Activated CD8-positive, alpha-beta memory T cell treated with anti-CD3 and anti-CD28 coated beads, Interleukin-2, amount 50 U/mL, for 4 hours (primary cell): ENCODE measurements at places on chromosomes 5 and 9.
A peak's percentile ranks its signal among the peaks of the same experiment; 100 is the strongest.

- no peak for DNase-seq
These were observed 125.9 kb upstream of the ADAMTSL1 start for GRCh38 chr9:18348083-18348475.

DNA sequence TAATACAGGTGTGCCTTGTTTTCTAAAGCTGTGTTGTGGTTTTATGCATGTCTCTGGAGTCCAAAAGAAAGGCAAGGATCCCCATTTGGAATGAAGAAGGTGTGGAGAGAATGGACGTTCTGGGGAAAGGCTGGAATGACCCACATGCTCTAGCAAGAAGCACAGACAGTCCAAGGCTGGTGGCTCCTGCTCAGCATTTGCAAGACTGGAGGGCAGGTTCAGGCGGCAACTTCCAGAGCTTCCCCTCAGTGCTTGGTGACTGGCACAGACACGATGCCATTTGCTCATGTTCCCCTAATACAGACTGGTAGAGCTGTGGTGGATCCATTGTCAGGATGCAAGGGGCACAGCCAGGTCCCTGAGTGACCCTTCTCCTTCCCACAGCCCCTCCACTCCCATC lies 8.2 kb downstream of the SLC22A4 start:
- DNase-seq = no peak

DNA sequence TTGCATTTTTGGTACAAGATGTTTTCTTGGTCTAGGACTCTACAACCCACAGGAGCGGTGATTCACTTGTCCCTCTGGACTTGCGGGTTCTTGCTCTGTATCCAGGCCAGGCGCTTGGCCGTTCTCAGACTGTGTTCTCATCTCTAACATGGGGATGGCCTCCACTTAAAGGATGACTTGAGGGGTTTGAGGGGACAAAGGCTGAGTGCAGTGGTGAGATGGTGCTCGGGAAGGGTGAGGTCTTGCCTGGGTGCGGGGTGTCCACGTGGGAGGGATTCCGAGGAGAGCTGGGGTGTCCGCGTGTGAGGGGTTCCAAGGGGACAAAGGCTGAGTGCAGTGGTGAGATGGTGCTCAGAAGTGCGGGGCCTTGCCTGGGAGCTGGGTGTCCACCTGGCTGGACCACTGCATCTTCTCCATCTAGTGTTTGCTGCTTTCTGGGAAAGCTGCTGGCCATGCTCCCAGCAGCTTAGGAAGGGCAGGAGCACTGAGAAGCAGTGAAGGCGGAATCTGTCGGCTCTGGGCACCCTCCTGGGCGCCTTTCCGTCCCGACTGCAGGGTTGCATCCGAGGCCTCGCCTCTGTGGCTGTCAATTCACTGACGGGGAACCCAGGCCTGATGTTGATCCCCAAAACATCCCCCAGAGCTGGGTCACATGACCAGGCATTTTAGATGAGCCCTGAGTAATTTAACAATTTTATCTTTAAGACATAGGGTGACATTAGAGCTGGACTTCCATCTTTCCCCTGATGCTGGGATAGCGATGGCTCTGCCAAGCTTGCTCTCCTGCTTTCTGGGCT lies 280.5 kb upstream of the IRX4 start:
- DNase-seq = no peak

DNA sequence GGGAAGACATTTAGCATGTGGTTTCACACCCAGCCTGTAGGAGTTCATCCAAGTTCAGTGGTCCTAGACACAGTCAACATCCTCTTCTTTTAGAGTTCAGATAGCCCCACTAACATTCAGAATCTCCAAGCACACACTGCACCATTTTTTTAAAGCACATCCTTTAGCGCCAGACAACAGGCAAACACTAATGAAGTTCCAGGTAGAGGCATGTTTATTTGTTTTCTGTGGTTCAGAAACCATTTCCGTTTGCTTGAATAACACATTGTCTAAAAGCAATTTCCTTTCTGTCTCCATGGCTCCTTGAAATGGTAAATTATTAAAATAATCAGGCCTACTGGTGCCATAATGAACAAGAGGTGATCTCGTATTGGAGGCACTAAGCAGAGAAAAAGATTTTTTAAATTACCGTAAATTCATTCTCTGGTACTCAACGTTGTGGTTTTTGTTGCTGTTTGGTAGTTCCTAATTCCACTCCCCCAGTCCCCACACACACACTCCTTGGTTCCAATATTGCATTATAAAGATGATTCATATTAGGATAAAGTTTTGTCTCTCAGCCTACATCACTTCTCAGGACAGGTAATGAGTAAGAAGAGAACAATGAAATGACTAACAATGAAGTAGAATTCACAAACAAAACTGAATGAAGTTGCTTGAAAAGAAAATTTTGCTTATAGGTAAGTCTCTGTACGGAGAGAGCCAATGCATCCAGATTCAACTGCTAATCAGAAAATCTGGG lies 153.1 kb downstream of the PCSK1 start:
- DNase-seq = no peak

- DNase-seq = no peak
These were observed 188.7 kb downstream of the EBF1 start for GRCh38 chr5:158910782-158911692.

DNA sequence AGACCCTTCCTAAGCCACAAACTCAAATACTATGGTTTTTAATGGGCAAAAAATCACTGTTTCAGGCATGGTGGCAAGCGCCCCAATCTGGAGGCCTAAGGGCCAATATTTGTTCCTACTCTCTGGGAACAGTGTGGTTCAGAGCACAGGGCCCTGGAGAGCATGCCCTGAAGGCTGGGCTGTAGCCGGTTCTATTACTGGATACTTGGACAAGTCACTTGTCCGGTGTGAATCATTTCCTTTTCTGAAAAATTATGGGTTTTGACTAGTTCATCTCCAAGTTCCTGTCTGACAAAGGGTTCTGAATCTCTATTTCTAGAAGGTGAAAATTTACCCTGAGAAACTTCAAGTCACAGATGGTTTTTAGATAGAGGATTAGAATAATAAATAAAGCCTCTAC lies 75.0 kb downstream of the OTULIN start:
- no peak for DNase-seq

DNA sequence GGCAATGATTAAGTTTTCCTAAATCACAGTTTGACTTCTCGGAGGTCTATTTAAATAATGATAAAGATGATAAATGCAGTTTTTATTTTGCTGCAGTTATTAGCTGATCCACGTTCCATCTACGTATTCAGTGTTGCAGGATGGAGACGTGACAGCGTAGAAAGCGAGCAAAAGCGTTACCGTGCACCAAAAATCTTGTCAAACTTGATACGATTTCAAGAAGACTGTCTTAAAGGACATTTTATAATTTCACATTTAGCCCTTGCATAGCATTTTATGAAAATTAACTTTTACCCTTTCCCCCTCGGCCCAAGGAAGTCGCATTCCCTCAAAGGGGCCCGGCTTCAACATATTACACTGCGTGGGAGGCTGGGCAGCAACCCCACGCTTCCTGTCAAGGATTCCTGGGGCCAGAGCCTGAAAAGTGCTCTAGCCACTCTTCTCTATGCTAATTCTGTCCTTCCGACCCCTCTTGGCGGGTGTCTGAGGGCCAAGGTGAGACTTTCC lies 7.1 kb upstream of the PURA start:
- DNase-seq = no peak

DNA sequence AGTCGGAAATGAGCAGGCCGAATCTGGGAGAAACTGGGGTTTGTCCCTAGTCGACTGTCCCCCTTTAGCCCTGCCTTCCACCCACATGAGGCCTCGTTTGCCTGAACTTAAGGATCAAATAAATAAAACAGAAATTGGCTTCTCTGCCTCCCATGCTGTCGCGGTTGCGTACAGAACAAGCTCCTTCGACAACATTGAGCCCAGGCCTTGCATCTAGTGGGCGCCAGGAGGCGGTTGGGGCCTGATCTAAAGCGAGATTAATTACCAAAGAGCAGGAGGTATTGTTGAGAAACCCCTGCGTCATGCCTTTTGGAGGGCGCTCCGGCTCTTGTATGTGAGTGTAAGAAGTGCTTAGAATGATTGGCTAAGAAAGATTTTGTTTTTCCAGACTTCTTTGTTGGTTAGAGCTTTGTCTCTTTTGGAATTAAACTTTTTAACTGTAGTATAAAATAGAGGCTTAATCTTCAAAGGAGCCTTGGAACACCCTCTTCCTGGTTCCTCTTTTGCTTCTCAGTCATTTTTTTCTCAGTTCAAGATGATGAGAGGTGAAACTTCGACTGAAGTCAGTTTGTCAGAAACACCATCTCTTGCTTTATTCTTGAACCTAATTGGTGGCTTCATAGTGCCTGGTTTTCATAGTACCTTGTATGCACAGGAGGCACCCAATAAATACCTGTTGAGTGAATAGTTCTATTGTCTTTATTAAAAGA lies 828 bp downstream of the ATP6V0E1 start:
- peak; percentile 74 for DNase-seq

DNA sequence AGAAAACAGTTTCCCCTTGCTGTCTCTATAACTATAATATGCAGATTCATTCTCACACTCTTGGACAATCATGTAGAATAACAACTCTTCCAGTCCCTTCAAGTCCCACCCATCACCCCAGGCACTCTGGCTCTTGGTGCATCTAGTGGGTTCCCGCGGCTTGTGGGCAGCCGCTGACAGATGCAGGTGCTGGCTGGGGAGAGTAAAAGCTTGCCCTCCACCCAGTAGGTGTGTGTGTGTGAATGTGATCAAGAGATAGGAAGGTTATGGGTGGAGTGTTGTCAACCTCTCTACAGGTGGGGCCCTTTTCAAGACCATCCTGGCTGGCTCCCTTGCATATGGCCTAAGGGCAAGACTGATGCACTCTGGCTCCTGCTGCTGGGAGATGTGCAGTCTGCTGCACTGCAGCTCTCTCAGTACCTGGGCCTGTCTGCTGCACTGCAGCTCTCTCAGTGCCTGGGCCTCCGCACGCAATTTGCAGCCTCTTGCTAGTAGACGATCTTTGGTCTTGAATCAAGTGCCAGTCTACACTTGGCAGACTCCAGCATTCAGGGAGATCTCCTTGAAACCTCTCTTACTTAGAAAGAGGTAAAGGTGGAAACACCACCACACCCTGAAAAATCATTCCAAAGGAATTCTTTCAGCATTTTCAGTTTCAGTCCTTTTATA lies 189.7 kb upstream of the GDNF start:
- DNase-seq = no peak

DNA sequence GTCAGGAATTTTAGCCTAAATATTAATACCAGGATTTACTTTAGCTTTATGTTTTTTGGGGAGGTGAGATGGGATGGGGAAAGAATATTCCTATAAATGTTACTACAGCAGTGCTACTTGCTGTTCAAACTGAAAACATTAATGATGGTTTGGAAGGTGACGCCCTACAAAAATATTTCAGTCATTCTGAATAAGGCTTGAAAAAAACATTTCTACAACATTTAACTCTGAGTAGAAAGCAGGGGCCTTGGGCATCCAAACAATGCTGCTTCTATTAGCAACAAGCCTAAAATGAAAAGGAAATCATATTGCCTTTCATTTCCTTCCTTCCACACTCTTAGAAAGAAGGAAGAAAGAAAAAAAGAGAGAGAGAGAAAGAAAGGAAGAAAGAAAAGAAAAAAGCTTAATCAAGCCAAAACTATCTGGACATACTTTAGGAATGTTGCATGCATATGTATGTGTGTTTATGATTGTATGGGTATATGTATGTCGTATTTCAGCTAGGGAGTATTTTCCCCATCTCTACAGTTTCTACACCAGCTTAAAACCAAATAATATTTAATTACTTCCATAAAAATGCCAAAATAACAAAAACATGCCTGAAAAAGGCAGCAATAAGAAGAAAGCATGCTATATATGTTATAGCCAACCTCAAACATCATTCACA lies 16.3 kb upstream of the DAB2 start:
- no peak for DNase-seq

DNA sequence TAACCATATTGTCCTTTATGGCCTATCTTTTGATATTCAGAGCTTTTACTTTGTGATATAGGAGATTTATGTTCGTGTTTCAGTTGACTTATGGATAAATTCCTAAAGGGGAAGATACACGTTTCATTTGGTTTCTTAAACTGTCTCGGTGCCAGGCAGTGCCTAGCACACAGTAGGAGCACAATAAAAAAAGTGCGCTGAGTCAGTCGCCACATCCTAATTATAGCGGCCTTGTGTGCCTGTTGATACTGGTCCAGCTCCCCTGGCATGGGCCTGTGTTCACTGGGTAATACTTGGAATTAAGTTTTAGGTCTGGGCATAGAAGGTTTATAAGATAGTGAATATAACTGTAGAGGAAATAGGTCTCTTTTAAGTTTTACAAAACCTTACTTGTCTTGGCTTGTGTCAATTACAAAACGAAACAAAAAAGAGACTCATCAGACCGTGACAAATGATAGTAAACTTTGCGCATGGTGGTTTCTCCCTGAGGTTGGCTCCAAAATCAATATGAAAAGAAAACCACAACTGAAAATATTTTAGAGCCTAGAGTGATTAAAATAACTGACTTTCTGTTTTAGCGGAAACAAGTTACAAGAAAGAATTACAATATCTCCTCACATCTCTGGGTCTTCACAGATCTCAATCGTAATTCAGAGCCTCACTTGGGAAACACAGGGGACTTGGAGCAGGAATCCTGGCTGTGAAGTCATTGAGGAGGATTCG lies 84.8 kb downstream of the MVB12B start:
- DNase-seq = no peak
